ENCODE measurements at places on chromosomes 1 and 21. TPM values are rescaled to one million over a fixed set of nuclear protein-coding genes. Genes with fewer than 3 reads are reported as not detected.

DNA sequence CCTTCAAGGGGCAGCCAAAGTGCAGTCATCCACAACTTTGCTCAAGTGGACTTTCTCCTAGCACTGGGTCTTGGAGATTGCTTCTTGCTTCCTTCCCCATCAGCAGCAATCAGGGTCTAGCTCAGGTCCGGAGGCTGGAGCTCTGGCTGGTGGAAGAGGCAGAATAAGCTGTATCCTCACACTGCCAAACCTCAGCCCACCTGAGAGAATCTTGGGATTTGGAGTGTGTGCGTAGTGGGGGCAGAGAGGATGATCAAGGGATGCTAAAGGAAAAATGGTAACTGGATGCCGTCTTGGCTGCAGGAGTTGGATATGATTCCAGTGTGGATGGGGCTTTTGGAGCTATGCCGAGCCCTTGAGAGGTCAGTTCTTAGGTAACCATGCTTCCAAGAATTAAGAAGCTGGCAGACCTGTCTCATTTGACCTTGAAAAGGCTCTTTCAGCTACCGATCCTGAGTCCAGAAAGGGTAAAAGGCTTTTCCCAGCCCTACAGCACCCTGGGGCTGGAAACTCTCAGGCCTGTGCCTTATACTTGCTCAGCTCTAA, 4.5 kb upstream of the NFASC start:
- peaks cover 39% of the 10 kb centered on the region for H3K27me3 ChIP-seq
- no peak overlapping the region for H3K4me3 ChIP-seq
- no peak for DNase-seq
- no peak overlapping the region for H3K27ac ChIP-seq
- H3K36me3 ChIP-seq: no peaks in the 10 kb centered on the region
- H3K4me1 ChIP-seq: no peaks in the 10 kb centered on the region

- H3K27ac ChIP-seq: no peak overlapping the region
- no peak for DNase-seq
- H3K36me3 ChIP-seq: no peaks in the 10 kb centered on the region
- peaks cover 5% of the 10 kb centered on the region for H3K4me1 ChIP-seq
- no peak overlapping the region for H3K4me3 ChIP-seq
These were observed 14.7 kb downstream of the C1orf116 start for GRCh38 chr1:207017615-207018559.

GRCh38 chr1:10640843-10641553, 155.4 kb downstream of the CASZ1 start:
- no peaks in the 10 kb centered on the region for H3K36me3 ChIP-seq
- no peak overlapping the region for H3K27ac ChIP-seq
- H3K4me3 ChIP-seq: no peak overlapping the region

- H3K36me3 ChIP-seq: peaks cover 6% of the 10 kb centered on the region
- H3K4me3 ChIP-seq: no peak overlapping the region
- no peak for DNase-seq
- H3K27ac ChIP-seq: no peak overlapping the region
These were observed 36.0 kb downstream of the PABPC4 start for GRCh38 chr1:39540504-39541031.

The OR2T2 gene
- total RNA-seq: not detected
